IPS DF 19.7 (cell line): ENCODE measurements at places on chromosomes 6 and 20.

DNA sequence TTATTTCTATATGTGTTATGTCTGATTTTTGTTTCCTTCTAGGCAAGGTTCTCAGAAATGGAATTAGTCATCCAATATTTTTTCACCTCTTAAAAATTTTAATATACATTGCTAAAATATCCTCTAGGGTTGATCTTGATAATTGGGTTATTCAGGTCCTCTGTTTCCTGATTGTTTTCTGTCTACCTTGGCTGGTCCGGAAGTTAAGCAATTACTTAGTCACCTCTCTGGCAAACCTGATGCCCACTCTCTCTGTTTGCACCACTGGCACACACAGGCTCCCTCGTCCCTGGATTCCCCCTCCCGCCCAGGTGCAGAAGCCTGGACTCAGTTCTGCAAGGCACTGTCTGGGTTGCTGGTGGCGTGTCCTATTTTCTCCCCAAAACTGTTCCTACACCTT lies 27.7 kb downstream of the CST9L start:
- no peak for DNase-seq

DNA sequence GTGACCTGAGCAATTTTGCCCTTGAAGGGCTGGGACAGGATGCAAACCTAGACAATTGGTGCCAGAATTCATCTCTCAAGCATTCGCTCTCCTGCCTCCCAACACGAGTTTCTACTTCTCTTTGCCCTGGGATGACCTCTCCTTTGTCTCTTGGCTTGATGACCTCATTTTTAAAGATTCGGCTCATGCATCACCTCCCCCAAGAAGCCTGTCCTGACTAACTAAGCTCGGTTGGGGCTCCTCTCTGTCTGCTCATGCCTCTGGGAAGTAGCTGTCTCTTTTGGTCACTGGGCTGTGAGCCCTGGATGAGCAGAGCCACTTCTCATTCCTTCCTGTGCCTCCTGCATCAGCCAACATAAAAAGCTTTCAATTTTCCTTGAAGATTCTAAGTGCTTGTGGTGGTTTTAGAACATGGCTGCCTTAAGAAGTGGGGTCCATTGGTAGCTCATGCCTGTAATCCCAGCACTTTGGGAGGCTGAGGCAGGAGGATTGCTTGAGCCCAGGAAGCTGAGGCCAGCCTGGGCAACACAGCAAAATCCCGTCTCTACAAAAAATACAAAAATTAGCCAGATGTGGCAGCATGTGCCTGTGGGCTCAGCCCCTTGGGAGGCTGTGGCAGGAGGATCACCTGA lies 11.1 kb upstream of the TCF15 start:
- DNase-seq, result no peak

GRCh38 chr6:11711984-11712711 lies 66.5 kb downstream of the ADTRP start:
- no peak for DNase-seq

DNA sequence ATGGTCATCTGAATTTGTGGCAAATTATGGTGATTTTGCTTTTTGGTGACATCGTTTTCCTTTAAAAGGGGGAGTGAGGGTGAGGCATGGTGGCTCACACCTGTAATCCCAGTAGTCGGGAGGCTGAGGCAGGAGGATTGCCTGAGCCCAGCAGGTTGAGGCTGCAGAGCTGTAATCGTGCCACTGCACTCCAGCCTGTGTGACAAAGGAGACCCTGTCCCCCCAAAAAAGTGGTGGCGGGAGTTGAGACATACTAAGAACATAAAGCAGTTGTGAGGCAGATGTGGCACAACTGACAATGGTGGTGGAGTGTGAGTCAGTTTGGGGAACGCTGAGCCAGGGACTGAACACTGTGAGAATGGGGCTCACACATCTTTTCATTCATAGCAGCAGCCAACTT lies 45.5 kb downstream of the ADNP start:
- no peak for DNase-seq

DNA sequence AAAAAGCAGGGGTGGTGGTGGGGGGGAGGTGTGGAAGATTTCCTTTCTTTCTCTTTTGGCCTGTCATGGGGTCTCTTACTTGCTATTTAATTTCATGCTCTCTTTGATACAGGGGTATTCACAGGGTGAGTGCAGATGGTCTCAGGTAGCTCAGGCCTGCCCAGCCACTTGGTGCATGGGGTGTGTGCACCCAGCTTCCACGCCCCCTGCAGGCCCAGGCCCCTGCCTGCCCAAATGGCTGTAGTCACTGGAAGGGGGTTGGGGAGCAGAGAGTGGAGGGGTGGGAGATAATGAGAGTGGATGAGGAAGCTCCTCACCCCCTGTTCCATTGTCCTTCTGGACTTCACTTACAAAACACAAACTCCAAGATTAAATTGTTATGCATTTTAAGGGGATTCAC lies 133.6 kb upstream of the SGK1 start:
- no peak for DNase-seq

- no peak for DNase-seq
These were observed 135.3 kb upstream of the NEDD9 start for GRCh38 chr6:11367638-11368199.

- DNase-seq, result no peak
These were observed 253.2 kb downstream of the PLCB1 start for GRCh38 chr20:8385247-8385646.

- DNase-seq, result no peak
These were observed 72.8 kb upstream of the BLCAP start for GRCh38 chr20:37600486-37600885.

- DNase-seq, result no peak
These were observed 41.7 kb upstream of the EMILIN3 start for GRCh38 chr20:41408156-41408794.
